ENCODE measurements at places on chromosomes 13 and 19. TPM values are rescaled to one million over a fixed set of nuclear protein-coding genes. Genes with fewer than 3 reads are reported as not detected.

GRCh38 chr13:113474179-113474578, 16.3 kb downstream of the DCUN1D2 start:
- no peak for DNase-seq
- H3K27ac ChIP-seq: no peak overlapping the region
- no peaks in the 10 kb centered on the region for H3K27me3 ChIP-seq
- peaks cover 17% of the 10 kb centered on the region for H3K36me3 ChIP-seq
- peaks cover 8% of the 10 kb centered on the region for H3K4me1 ChIP-seq

DNA sequence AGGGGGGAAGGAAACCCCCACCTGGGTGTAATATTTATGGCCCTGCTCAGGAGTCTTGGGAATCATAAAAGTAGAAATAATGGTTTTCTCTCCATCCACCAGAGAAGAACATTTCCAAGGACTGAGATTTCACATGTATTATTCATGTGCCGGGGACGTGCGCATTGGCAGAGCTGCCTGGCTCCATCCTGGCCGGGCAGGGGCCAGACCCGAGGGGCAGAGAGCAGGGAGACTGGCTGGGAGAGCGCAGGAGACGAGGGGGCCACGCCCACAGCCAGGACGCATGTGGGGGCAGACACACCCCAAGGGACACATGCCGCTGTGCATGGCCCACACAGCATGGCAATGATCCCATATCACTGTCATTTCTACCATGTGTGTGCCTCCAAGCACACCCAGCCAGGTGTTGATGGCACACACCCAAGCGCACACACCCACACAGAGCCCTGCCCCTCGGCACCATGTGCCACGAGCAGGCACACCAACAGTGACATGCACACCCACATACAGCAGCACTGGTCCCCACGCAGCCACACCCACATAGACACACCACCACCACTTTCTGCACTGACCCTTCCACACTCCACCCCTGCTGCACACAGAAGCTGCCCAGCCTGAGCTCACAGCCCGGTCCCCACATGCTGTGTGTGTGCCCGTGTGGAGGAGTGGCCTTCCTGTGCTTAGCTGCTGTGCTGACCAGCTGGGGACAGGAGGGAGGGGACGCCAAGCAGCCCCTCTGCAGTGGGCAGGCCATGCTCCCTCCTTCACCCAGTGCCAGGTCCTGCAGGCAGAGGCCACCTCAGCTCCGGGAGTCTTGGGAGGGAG, 39.3 kb downstream of the CEBPG start:
- H3K4me3 ChIP-seq: no peak overlapping the region
- no peak for DNase-seq
- no peaks in the 10 kb centered on the region for H3K27me3 ChIP-seq
- no peaks in the 10 kb centered on the region for H3K36me3 ChIP-seq
- H3K27ac ChIP-seq: peak overlapping the region; percentile 19
- H3K4me1 ChIP-seq: peaks cover 10% of the 10 kb centered on the region

GRCh38 chr13:95714142-95714832, 37.3 kb downstream of the DNAJC3 start:
- H3K4me1 ChIP-seq: peaks cover 4% of the 10 kb centered on the region
- no peak overlapping the region for H3K27ac ChIP-seq

CEACAM7 gene
- not detected for total RNA-seq

- no peak for DNase-seq
- no peak overlapping the region for H3K4me3 ChIP-seq
- H3K36me3 ChIP-seq: no peaks in the 10 kb centered on the region
- H3K4me1 ChIP-seq: peaks cover 2% of the 10 kb centered on the region
- no peak overlapping the region for H3K27ac ChIP-seq
Observed at GRCh38 chr13:28531845-28532387, 37.0 kb upstream of the FLT1 start.

DMPK gene
- 35.8 TPM for total RNA-seq

Measured in T-helper 17 cell (primary cell).